ENCODE measurements at places on chromosomes 2 and 18. TPM values are rescaled to one million over a fixed set of nuclear protein-coding genes. Genes with fewer than 3 reads are reported as not detected.

Gene SKOR2
- total RNA-seq = not detected

Gene AQP12A
- total RNA-seq = not detected

Gene DBI
- total RNA-seq = 397 TPM

Gene DNAJC5G
- total RNA-seq = not detected

Gene TMEM198
- total RNA-seq = 0.80 TPM

Gene MYO5B
- total RNA-seq = 8.7 TPM

Gene FAM210A
- 21.9 TPM for total RNA-seq

Gene LYPD1
- 16.2 TPM for total RNA-seq

Gene PLA2R1
- total RNA-seq = 2.2 TPM

Gene M1AP
- not detected for total RNA-seq
